ENCODE measurements at places on chromosomes 7 and 10.

- DNase-seq: no peak
These were observed 26.1 kb downstream of the PHTF2 start for GRCh38 chr7:77824636-77825035.

DNA sequence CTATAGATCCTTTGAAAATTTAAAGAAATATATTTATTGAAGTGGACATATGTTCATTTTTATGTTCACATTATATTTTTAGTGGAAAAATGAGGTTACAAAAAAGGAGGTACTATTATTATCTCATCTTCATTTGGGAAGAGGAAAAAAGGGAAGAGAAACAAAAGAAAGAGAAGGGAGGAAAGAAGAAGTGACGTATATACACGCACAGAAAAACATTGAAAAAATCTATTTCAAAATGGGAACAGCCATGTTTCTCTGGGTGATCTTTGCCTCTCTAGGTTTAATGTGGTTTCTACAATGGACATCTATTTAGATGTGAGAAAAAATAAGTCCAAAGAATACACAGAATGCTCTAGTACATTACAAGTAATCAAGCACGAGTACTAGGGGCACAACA lies 14.8 kb downstream of the ANK3 start:
- no peak for DNase-seq

DNA sequence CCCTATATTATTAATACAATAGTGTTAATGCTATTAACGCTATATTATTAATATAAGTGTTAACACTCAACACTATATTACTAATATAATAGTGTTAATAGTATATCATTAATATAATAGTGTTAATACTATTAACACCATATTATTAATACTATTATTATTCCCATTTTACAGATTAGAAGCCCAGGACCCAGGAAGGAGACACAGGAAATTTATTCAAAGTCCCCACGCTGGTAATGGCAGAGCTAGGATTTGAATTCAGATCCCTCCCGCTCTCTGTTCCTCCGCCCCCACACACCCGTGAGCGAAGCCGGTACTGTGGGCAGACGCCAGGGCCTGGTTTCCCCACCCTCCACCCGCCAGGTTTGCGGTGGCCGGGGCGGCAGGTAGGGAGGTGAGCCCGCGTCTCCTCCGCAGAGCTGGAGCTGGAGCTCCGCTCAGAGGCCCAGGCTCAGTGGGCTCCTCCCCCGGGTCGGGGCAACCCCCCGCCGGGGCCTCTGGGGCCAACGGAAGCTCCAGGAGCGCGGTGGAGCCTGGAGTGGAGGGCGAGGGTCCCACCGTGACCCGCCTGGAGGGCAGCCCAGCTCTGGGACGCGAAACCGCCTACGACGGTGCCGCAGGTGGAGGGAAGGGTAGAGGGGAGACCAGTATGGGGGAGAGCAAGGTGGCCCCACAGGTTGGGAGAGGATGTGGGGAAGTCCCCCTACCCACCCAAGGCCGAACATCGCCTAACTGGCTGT lies at the start of gene TMEM225B:
TMEM225B (plus strand) TSS at position 506 of the 740 bp plus-strand sequence. CDS start 6,122 bp downstream, outside the sequence.
- DNase-seq: no peak

DNA sequence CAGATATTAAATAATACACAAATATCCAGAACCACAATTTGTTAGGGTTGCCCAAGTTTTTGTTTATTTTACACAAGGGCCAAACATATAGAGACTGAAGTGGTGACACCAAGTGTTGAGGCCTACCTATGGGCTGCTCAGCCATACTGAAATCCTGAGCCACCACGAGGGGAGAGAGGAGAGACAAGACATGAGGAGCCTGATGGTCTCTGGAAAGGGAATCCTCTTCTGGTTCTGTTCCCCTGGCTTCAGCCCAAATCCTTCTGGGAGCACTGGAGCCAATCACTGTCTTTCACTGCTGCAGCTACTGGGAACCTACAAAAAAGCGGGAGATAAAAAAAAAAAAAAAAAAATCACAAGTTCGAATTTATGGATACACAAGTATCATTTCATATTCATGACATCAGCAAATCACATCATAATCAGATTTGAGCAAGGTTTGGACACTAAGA lies 1.9 kb downstream of the SKIDA1 start:
- peak; percentile 29 for DNase-seq

DNA sequence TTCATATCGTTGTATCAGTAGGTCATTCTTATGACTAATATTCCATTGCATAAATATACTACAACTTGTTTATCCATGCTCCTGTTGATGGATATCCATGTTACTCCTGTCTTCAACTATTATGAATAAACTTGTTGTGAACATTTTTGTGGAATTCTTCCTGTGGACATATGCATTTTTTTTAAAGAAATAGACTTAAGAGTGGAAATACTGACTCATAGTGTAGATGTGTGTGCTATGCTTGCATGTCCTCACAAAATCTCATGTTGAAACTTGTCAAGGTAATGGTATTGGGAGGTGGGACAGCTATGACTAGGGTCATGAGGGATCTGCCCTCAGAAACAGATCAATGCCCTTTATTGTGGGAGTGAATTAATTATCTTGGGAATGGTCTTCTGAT lies 240.5 kb upstream of the PRSS58 start:
- DNase-seq: no peak

DNA sequence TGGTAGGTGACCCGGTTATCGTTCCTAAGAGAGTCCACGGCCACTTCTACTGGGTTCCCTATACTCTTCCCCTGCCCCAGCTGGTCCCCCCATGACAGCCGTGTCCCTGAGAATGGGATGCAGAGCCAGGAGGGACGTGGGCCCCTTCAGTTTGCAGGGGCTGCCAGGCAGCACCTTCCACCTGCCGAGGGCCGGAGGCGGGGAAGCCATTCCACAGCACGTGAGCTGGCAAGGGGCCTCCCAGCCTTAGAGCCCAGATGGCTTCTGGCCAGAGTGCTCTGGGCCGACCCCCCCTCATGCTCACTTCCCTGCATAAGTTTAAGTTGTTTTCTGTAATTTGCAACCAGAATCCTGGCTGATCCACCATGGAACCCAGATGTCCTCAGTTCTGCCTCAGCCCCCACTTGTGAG lies 39.0 kb downstream of the DIP2C start:
- DNase-seq: no peak

GRCh38 chr10:12887780-12888179 lies 113.7 kb downstream of the CCDC3 start:
- no peak for DNase-seq

DNA sequence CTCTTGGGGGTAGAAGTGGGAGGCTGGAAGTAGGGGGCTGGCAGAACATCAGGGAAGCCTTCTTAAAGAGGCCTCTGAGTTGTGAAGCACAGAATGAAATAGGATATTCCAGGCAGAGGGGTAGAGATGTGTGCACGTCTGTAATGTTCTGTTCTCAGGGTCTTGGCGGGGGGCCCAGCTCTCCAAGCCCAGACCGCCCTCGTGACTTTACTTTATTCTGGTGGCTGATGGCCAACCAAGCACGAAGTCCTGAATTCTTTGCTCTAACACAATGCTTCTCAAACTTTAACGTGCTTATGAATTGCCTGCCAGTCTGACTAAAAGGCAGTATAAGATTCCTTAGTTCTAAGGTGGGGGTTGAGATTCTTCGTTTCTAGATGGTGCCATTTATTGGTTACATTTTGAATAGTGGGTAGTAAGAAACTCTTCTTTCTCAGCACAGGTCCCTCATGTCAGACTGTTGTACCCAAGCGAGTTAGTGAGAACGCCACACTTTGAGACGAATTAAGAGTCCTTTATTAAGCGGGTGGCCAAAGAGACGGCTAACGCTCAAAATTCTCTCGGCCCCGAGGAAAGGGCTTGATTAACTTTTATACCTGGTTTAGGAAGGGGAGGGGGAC lies 8.2 kb downstream of the PRXL2A start:
- no peak for DNase-seq

DNA sequence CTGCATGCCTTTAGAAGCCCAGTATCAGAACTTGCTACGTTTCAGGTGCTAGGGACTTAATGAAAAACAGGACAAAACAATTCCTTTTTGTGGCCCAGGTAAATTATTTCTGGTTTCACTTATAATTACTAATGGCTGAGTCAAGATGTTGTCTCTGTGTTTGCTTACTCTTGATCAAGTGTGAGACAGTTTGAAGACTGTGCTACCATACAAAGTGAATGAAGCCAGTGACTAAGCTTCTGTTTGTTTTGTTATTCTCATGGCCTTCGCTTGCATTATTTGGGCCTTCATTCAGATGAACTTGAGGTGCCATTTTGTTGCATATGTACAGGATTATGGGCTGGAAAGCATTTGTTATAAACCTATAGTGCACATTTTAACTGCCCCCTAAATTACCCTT lies 17.9 kb downstream of the SMNDC1 start:
- DNase-seq: no peak

DNA sequence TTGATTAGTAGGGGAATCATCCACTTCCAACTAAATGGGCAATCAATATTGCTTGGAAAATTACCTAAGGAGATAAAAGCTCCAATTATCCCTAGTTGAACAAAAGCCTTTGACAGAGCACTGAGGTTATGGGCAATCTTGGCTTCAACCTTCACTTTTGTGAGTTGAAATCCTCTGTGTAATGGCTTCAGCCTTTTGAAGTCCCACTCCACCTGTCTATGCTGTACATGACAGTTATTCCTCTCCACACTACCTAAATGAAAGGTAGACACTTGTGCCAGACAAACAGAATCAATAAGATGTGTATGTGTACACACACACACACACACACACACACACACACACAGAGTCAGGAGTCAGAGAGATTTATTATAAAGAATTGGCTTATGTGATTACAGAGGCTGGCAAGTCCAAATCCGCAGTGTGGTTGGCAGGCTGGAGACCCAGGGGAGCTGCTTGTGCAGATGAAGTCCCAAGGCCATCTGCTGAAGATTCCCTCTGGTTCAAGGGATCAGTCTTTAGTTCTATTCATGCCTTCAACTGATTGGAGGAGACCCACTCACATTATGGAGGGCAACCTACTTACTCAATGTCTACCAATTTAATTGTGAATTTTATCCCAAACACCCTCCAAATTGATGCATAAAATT lies 164.8 kb upstream of the CDC14C start:
- DNase-seq: no peak
